ENCODE measurements at places on chromosomes 1 and 21.
A peak's percentile ranks its signal among the peaks of the same experiment; 100 is the strongest.

GRCh38 chr1:62373221-62373620 lies 54.0 kb upstream of the KANK4 start:
- peaks cover 47% of the 10 kb centered on the region for H3K27me3 ChIP-seq
- H3K27ac ChIP-seq, result no peak overlapping the region
- no peaks in the 10 kb centered on the region for H3K4me1 ChIP-seq
- H3K4me3 ChIP-seq, result no peak overlapping the region
- no peak for DNase-seq
- H3K36me3 ChIP-seq, result peaks cover 2% of the 10 kb centered on the region

DNA sequence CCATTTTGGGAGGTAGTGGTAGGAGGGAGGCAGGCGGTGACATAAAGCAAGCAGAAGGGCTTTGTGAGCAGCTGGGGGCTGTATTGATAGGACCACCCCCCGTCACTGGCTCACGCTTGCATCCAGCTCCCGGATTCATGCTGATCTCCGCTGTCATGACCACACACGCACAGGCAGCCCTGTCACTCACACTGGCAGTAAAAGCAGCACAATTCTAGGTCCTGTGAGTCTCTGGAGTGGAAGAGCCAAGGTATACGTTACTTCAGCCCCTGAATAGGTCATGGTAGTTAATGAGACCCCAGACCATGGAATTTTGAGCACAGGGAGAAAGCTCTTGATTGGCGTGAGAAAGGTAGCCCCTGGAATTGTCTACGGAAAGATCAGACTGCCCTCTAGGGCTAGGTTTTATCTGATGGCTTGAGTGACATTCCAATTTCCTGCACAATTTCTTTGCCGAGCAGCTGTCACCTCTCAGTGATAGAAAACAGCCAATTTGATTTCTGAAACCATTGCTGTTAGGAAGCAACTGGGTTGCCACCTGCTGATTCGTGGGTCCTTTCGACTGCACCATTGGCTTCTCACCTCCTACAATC lies 5.4 kb downstream of the OR2B11 start:
- peaks cover 19% of the 10 kb centered on the region for H3K27me3 ChIP-seq
- H3K36me3 ChIP-seq, result peaks cover 24% of the 10 kb centered on the region
- no peaks in the 10 kb centered on the region for H3K4me1 ChIP-seq
- DNase-seq, result no peak
- H3K4me3 ChIP-seq, result no peak overlapping the region

- no peaks in the 10 kb centered on the region for H3K36me3 ChIP-seq
- DNase-seq, result no peak
- H3K4me1 ChIP-seq, result peaks cover 36% of the 10 kb centered on the region
- H3K27me3 ChIP-seq, result no peaks in the 10 kb centered on the region
- peak overlapping the region; percentile 81 for H3K27ac ChIP-seq
- H3K4me3 ChIP-seq, result no peak overlapping the region
These were observed 68.0 kb upstream of the WDR26 start for GRCh38 chr1:224502459-224503160.

- no peaks in the 10 kb centered on the region for H3K27me3 ChIP-seq
- DNase-seq, result no peak
- peak overlapping the region; percentile 80 for H3K27ac ChIP-seq
- H3K4me1 ChIP-seq, result peaks cover 58% of the 10 kb centered on the region
These were observed 1.8 kb downstream of the NIBAN1 start for GRCh38 chr1:184972315-184973055.

- peaks cover 78% of the 10 kb centered on the region for H3K27me3 ChIP-seq
- no peaks in the 10 kb centered on the region for H3K36me3 ChIP-seq
- H3K27ac ChIP-seq, result no peak overlapping the region
- H3K4me3 ChIP-seq, result no peak overlapping the region
These were observed 7.1 kb downstream of the DMRTA2 start for GRCh38 chr1:50416150-50416527.

DNA sequence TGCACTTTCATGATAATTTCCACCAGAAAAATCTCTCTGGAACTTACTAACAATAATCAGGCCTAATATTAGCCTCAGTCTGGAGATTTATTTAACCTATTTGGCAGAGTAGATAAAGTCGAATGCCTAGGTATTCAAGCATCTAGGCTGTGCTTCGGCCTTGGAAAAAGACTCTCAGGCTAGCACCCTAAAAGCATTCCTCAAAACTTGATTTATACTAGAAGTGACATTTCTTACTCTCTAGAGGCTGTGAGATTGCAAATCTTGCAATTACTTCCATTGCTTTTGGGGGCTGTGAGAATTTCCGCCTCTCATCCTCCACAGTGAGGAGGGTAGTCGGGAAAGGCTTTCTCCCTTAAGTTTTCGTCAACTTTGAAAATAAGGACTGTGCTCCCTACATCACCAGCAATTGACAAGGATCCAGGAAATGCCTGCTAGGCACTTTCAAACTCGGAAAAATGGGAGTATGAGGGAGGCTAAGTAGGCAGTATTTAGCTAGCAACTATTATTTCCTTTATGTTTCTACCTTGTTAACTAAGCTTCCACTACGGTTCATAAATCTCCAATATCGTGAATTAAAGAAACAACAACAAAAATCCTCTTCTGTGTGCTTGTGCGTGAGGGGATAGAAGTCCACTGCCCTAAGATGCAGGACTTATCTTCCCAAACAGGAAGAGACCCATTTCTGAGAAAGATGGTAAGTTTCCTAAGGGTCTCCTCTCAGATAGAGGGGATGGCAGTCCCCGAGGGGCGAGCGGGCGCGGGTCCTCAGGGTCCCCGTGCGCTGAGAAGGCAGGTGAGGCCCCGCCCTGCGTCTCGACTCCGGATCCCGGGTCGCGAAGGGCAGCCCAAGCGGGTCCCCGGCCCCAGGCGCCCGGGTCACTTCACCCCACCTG lies 1.1 kb upstream of the LMO4 start:
- no peaks in the 10 kb centered on the region for H3K27me3 ChIP-seq
- peaks cover 4% of the 10 kb centered on the region for H3K36me3 ChIP-seq

- H3K4me1 ChIP-seq, result no peaks in the 10 kb centered on the region
- H3K36me3 ChIP-seq, result no peaks in the 10 kb centered on the region
- no peak overlapping the region for H3K4me3 ChIP-seq
- H3K27ac ChIP-seq, result no peak overlapping the region
- DNase-seq, result no peak
- H3K27me3 ChIP-seq, result no peaks in the 10 kb centered on the region
These were observed 293.9 kb downstream of the BRINP2 start for GRCh38 chr1:177464686-177465085.

- no peak overlapping the region for H3K27ac ChIP-seq
- DNase-seq, result no peak
- peaks cover 38% of the 10 kb centered on the region for H3K27me3 ChIP-seq
- no peaks in the 10 kb centered on the region for H3K4me1 ChIP-seq
These were observed 150.8 kb downstream of the RRAGC start for GRCh38 chr1:38708701-38709258.

DNA sequence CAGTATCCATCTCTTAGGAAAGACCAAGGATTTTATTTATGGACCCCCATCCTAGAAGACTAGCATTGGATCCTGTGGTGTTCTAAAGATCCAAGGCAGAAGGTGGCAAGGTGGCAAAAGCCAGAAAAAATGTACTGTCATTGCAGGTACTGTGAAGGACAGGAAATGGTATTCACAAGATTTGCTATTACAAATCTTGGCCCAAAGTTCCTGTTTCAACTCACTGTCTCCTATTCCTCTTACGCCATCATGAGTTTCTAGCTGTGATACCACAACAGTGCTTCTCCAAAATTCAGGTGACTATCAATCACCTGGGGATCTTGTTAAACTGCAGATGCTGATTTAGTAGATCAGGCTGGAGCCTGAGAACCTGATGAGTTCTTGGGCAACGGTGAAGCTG lies 21.4 kb downstream of the ACP6 start:
- peak overlapping the region; percentile 50 for H3K27ac ChIP-seq
- peak overlapping the region; percentile 7 for H3K4me3 ChIP-seq
- no peak for DNase-seq
- H3K4me1 ChIP-seq, result peaks cover 41% of the 10 kb centered on the region

GRCh38 chr1:154726443-154726842 lies 118.5 kb upstream of the ADAR start:
- no peaks in the 10 kb centered on the region for H3K4me1 ChIP-seq
- no peak for DNase-seq
- peaks cover 5% of the 10 kb centered on the region for H3K36me3 ChIP-seq
- no peak overlapping the region for H3K27ac ChIP-seq

DNA sequence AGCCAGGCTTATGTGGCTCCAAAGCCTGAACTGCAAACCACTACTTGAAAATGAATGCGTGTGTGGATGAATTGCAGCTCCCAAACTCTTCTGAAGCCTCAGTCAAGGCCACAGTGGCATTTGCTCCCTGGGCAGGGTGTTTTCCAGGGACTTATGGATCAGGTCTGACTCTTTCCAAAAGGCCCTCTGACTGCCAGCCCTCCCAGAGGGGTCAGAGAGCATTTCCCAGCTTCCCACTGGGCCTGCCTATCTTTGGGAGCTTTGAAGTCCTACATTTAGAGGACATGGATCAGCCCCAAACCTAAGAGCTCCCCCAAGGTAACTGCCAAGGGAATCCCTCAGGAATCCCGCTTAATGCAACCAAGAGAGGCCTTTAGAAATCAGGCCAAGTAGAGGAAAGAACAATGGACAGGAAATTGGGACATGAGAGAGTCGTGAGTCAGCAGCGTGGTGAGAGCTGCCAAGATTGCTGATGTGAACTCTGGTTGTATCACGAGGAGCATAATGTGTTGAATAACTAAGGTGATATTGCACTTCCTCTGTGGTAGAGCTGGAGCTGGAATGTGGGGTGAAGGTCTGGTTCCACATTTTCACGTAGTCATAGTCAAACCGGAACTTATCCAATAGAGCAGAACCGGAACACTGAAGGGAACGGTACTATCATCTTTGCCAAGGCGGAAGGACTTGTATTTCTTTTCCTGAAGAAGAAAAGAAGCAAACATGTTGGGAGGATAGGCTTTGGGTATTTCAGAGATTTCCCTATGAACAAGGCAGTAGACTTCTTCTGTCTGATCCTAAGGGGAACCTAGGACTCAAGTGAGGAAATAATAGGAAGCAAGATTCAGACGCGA lies 99.4 kb upstream of the JUN start:
- H3K27me3 ChIP-seq, result no peaks in the 10 kb centered on the region
- H3K4me1 ChIP-seq, result peaks cover 50% of the 10 kb centered on the region
- H3K27ac ChIP-seq, result no peak overlapping the region
- H3K36me3 ChIP-seq, result no peaks in the 10 kb centered on the region

DNA sequence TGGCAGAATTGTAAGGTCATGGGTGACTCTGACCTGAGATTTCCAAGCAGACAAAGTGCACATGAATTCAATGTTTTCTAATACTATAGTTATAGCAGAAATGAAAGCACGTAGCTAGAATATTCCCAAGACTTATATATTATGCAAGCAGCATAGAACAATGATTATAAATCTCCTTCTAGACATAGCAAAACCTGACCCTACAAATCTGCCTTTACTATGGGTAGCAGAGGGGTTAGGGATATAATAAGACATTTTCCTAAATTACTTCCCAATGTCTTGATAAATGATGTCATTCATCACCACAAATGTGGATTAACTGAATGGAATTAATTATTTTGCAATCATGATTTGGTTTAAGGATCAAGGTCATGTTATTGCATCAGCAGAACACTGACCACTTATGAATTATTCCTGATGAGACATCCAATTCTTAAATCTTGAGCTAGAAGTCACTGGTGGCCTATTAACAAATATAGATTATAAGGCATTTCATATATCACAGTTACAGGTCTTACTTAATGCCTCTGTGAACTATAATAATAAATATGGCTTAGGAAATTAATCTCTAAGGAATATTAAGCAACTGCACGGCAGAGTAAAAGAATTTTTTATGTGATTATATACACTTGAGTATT lies 776.6 kb downstream of the AMY1C start:
- no peaks in the 10 kb centered on the region for H3K27me3 ChIP-seq
- no peak overlapping the region for H3K4me3 ChIP-seq
- H3K36me3 ChIP-seq, result no peaks in the 10 kb centered on the region
- H3K27ac ChIP-seq, result no peak overlapping the region

- no peak overlapping the region for H3K4me3 ChIP-seq
- no peak for DNase-seq
- H3K36me3 ChIP-seq, result peaks cover 56% of the 10 kb centered on the region
- no peak overlapping the region for H3K27ac ChIP-seq
- no peaks in the 10 kb centered on the region for H3K27me3 ChIP-seq
- peaks cover 46% of the 10 kb centered on the region for H3K4me1 ChIP-seq
These were observed 7.0 kb downstream of the UBE2Q1 start for GRCh38 chr1:154551474-154551873.

- DNase-seq, result no peak
- H3K27ac ChIP-seq, result no peak overlapping the region
- no peak overlapping the region for H3K4me3 ChIP-seq
- H3K36me3 ChIP-seq, result no peaks in the 10 kb centered on the region
These were observed 133.7 kb downstream of the DMRTA2 start for GRCh38 chr1:50289495-50289894.

DNA sequence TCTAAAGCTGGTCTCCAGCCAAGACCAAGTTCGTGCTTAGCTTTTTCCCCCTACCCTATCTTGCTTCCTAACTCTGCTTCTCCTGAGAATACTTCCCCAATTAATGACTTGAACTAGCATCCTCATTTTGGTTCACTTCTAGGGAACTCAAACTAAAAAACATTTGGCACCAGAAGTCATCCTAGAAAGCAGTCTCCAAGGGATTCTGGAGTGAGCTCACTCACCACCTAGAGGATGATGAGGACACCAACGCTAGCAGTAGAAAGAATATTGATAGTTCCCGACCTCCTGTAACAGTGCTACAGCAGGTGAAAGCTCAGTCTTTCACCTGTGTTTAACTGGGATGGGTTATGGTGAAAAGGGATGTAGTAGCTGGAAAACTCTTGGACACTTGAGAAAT lies 4.7 kb upstream of the PSMB2 start:
- peaks cover 41% of the 10 kb centered on the region for H3K27me3 ChIP-seq
- peaks cover 7% of the 10 kb centered on the region for H3K4me1 ChIP-seq
- no peak overlapping the region for H3K27ac ChIP-seq
- peaks cover 9% of the 10 kb centered on the region for H3K36me3 ChIP-seq

DNA sequence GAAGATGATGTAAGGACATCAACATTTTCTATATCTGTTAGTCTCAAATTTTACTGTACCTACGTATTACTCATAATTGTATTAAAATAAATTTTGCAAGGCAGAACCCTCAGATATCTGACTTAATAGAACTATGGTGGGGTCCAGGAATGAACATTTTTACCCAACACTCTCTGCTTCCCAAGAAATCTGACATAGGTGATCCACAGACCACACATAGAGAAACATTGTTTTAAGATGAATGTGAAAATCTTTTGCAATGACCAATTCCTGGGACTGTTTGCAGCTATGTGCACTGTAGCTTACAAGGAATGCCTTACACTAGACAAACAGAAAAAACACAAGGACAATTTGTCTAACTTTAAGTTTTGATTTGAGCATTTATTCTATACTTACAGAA lies 645.6 kb upstream of the ADGRL2 start:
- H3K36me3 ChIP-seq, result no peaks in the 10 kb centered on the region
- no peak for DNase-seq
- H3K27ac ChIP-seq, result no peak overlapping the region
- H3K4me1 ChIP-seq, result no peaks in the 10 kb centered on the region
- no peaks in the 10 kb centered on the region for H3K27me3 ChIP-seq

- H3K27me3 ChIP-seq, result no peaks in the 10 kb centered on the region
- H3K27ac ChIP-seq, result no peak overlapping the region
- peaks cover 9% of the 10 kb centered on the region for H3K4me1 ChIP-seq
- H3K36me3 ChIP-seq, result no peaks in the 10 kb centered on the region
These were observed 7.4 kb upstream of the INKA2 start for GRCh38 chr1:111746614-111746999.

Measured in central memory CD8-positive, alpha-beta T cell (primary cell).